ENCODE measurements at places on chromosomes 13 and 19.
A peak's percentile ranks its signal among the peaks of the same experiment; 100 is the strongest.

DNA sequence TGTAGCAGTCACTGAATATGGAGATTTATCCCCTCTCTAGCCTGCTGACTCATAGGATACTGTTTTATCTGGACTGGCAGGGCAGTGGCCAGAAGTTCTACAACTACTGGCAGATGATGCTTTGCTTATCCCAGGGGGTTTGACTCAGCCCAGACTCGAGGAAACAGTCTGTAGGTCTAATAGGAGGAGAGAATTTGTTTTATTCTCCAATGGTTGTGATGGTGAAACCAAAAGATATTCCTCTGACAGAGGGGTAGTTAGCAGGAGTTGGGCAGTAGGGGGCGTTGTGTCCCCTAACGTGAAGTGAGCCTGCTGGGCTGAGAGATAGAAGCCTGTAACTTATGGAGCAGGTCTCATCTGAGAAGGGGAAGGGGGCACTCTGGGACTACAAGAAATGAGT, 74.9 kb downstream of the WTIP start:
- DNase-seq, result no peak

- DNase-seq, result no peak
These were observed 171.3 kb downstream of the DACH1 start for GRCh38 chr13:71695662-71696061.

GRCh38 chr13:34654203-34654602, 287.9 kb upstream of the NBEA start:
- DNase-seq, result no peak

GRCh38 chr19:36169084-36169760, 17.0 kb upstream of the COX7A1 start:
- no peak for DNase-seq

DNA sequence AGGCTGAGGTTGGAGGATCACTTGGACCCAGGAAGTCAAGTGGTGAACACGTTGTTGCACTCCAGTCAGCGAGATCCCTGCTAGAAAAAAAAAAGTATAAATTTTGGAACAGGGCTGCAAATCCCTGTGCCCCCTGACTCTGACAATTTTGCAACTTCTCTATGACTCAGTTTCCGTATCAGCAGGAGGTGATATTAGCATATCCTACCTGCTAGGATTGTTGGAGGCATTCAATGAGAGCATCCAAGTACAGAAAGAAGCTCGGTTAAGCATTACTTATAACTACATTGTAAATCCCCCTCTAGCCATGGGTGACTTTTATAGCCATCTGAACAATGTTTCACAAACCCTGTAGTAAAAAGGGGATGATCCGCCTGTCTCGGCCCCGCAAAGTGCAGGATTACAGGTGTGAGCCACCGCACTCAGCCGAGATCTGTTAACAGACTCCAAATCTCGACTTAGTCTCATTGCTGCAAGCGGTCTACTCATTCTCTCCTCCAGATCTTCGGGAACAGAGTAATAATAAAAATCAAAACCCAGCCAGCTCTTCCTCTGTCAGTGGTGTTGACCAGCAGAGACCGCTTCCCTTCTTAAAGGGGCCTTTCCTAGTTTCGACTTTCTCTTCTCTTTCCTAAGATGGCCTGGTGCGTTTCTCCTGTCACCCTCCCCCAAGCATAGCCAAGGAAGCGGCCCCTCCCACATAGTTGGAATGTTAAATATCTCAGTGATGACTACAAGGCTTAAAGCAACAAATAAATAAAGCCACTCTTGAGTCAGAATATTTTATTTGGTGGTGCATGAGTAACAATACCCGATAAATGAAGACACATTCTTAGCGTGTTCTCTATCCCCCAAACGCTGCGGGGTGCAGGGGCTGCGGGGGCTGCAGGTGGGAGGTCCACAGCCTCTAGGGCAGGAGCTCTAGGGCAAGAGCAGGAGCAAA, 10.3 kb upstream of the BICRA start:
- no peak for DNase-seq

DNA sequence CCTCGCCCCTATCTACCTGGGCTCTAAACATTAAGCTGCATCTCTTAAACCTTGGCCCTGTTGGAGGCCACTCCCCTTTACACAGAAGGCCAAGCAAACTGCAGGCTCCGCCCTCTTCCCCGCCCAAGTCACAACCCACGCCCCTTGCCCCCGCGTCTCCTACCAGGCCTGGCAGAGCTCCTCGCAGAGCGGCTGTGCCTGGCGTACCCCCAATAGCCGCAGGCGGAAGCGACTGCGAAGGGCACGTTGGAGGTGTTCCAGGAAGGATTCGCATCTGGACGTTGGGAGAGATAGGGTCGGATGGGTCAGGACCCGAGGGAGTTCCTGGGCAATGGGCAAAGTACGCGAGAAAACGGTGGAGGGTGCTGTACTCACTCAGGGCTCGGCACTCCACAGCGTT, 5.9 kb downstream of the RTBDN start:
- DNase-seq, result peak; percentile 52

DNA sequence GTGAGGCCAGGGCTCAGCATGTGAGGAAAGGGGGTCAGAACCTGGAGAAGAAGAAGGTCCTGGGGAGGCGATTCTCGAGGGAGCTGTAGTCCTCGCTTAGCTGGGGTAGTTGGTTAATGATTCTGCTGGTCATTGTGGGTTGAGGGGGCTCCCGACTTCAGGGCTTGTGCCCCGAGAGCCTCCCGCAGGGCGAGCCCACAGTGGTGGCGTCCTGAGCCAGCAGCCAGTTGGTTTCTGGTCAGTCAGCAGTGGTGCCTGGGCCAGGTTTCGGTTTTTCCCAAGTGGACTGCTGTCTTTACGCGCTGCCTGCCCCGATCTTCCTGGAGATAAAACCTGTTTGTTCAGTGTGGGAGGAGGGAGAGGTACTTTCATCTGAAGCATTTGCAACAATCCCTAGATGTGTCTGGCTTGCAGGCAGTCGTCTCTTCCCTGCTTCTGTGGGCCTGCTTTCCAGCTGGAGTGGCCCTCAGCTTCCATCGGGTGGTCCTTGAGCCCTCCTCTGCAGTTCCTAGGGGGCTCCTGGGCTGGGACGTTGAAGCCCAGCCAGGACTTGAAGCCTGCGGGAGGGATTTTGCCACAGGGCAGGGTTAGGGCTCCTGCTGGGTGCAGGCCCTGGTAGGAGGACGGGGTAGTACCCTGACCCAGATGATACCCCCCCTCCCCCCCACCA, 3.2 kb downstream of the PTBP1 start:
- no peak for DNase-seq

- no peak for DNase-seq
These were observed 139.8 kb upstream of the SOX1 start for GRCh38 chr13:111927181-111927540.

DNA sequence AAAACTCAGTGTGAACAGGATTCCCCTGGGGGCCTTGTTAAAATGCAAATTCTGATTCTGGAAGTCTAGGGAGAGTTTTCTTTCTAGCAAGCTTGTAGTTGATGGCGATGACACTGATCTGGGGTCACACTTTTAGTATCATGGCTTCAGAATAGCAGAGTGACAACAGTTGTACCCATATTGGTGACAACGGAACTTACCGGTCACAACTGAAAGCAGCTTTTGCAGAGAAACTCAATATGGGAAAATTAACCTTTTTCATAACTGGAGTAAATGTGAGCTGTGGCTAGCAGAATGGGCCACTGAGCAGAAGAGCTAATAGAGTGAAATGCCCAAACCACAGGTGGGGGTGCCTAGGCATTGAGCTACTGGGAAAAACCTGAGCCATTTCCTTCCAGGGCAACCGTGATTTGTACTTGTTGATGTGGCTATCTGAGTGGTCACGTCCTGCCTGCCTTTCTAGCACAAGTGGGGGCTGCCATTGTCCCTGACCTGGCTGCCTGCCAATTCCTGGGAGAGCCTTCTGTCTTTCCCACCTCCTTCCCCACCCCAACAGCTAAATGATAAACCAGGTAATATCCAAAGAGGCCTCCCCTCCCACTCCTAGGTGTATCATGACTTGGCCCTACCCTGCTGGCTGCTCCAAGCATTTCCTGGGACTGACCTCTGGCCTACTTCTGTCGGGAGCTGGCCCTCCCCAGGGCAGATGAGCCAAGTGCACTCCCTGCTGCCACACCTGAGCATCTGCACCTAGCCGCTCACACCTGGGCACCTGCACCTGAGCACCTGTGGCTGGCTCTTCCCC, 1.7 kb upstream of the SLC10A2 start:
- no peak for DNase-seq

GRCh38 chr19:13150931-13151604, 857 bp downstream of the IER2 start:
- no peak for DNase-seq

DNA sequence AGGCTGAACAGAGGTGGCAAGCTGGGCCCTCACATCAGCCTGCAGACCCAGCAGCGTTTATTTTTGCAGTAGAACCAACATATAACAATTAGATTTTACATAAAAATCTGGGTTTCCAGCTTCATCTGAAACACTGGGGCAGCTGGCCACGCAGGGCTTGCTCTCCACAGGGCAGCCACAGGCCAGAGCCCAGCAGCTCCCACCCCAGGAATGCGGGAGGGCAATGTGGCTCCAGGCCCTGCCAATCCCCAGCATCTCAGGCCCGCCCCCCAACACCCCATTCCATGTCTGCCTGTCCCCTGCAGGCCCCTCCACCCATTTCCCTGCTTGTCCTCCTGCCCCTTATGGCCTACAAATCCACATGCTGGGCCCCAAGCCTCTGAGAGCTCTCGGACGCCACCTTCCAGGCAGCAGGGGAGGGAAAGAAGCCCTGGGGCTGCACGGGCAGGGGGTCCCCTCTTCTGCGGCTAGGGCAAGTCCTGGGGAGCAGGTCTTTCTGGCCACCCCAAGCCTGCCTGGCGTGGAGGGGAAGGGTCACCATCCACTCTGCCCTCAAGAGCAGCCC, 15.0 kb upstream of the VSTM2B start:
- no peak for DNase-seq

DNA sequence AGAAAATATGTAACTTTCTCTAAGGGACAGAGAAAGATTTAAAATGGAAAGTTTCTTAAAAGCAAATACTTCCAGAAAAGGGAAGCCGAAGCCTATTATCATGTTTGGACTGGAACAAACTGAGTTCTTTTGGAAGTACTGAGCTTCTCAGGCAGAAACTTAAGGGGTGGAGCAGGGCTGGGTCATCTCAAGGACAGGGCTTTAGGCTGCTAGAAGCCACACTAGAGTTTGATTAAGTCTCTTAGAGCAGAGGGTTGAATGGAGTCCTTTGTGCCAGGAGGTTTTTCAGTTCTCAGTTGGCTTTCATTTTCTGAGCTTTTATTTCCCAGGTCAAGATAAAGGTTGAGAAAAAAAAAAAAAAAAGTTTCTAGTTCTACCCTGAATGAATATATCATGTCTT, 432.7 kb downstream of the SLITRK5 start:
- no peak for DNase-seq

- no peak for DNase-seq
These were observed 5.5 kb downstream of the C3 start for GRCh38 chr19:6714749-6715555.

DNA sequence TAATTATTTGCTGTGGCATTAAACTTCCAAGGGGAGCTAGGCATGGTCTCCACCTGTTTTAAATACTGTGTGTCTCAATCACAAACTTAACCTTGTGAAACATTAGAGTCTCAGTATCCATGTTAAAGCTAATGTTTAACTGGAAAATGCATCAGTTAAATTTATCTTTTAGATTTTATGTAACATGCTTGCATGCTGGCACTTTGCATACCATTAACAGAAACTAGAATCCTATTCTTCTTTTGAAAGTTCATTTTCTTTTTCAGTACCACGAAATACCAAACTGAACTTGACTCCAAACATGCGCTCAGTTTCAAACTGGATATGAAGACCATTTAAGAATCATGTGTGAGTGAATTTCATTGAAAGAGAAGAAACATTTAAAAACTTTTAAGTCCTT, 328.9 kb upstream of the SLC10A2 start:
- DNase-seq, result no peak

DNA sequence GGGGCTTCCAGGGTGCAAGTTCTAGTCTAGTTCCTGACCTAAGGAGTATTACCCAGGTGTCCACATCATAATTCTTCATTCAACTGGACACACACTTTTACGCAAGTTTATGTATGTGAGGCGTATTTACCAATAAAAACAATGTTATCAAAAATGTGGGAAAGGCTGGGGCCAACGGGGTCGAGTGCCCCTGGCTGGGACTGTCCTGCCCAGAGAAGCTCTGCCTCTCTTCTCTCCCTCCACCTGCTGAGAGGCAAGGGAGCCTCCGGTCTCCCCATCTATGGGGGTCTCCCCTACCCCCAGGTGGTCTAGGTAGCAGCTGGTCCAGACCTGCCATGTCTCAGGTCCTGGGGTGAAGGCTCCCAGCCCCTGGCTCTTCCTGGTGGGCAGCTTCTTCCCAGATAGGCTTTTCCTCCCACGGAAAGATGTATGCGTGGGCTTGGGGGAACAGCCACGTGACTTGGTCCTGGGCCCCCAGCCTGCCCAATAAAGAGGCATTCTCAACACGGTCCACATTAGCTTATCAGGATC, 132.4 kb downstream of the USP12 start:
- DNase-seq, result no peak

DNA sequence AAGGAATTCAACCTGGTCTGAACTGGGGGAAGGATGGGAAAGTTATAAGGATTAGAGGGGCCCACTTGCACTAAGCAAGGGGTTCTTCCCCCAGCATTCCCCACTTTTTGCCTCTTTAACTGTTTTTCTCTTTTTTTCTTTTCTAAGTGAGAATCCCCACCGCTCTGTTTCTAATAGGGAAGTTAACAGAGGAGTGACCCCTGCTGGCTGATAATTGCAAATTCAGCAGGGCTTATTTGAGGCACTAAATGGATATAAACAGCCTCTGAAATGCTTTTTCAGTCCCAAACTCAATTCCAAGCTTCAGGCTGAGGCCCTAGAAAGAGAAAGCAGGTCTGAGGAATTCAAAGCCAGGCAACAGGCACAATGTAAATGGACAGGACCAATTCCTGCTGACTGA, 38.2 kb upstream of the CEACAM21 start:
- no peak for DNase-seq
